ENCODE measurements at places on chromosomes 3 and 15.

DNA sequence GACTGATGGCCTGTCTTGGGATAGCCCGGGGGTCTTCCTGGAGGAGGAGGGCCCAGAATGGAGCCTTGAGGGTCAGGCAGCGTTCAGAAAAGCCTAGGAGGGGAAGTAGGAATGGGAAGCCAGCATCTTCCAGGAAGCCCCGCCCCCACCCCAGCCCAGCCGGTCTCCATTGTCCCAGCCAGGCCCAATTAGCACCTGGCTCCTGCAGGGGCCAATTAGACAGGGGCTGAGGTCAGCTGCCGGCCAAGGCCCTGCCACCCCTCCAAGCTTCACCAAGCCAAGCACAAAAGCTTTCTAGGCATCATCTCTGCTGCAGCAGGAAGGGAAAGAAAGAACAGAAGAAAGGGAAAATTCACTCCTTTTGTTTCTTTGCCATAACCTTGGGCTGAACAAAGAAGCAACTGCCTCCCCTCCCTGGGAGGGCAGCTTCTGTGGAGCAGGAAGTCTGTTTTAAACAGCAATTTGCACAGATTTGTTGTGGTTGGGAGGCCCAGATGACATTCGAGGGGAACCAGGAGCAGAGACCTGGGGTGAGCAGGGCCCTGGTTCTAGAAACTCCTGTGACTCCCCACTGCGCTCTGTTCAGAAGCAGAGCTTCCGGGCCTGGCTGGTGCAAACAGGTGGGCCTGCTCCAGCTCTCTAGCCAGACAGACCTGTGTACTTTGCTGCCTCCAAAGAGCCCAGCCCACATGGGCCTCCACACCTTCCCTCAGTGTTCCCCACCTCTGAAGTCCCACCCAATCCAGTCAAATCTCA is 47.7 kb downstream of the CYP11A1 start:
- no peak for DNase-seq

GRCh38 chr15:42284551-42284950 is 11.3 kb upstream of the TMEM87A start:
- no peak for DNase-seq

DNA sequence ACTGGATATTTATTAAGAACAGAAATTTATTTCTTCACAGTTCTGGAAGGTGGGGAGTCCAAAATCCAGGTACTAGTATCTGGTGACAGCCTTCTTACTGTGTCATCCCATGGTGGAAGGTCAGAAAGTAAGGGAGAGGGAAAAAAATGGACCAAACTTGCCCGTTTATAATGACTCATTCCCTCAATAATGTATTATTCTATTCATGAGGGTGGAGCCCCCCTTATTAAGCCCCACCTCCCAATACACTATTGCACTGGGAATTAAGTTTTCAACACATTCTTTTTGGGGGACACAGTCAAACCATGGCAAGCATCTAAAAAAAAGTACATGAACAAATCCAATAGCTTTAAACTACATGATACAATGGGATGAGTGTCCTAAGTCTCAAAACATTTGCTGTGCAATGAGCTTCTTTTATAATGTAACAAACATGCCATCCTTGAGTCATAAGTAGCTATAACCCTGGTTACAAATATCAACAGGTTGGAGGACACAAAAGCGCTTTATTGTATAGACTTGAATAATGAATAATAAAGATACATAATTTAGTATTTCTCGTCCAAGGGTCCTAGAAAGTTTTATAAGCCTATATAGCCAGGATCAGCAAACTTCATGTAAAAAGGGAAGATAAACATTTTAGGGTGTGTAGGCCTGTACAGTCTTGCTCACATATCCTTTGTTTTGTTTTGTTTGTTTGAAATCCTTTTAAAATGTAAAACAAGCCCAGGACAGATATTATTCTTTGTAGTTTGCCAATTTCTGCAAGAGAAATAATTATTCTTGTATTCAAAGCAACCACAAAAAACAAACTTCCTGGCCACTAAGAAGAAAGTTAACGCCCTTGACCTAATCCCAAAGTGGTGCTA is 160.6 kb upstream of the RAP2B start:
- no peak for DNase-seq

- peak; percentile 66 for DNase-seq
These were observed 10.6 kb downstream of the TPM1 start for GRCh38 chr15:63052961-63053698.

- DNase-seq, result no peak
These were observed 44.0 kb downstream of the ANAPC13 start for GRCh38 chr3:134441821-134442220.

- peak; percentile 40 for DNase-seq
These were observed 84.1 kb upstream of the PRR23E start for GRCh38 chr3:127108796-127109195.

GRCh38 chr15:70494852-70495571 is 268.3 kb downstream of the UACA start:
- no peak for DNase-seq

GRCh38 chr3:130255442-130255841 is 90.0 kb upstream of the COL6A5 start:
- DNase-seq, result no peak

DNA sequence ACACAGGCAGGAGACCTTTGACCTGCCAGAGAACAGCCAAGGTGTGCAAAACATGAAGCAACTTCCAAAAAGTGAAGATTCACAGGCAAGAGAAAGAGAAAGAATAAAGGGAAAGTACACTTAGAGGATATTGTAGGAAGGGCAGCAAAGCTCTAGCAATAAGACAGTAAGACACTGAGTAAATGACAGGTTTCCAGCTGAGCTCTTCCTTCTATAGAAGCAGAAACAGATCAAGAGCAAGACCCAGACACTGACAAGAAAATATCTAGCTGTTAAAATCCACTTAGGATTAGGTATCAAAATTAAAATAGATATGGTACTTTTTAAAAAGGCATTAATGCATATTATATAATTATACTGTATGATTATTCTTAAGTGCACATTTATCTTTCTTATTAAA is 333.4 kb downstream of the RAP2B start:
- no peak for DNase-seq

- DNase-seq, result no peak
These were observed 38.9 kb upstream of the CLRN1 start for GRCh38 chr3:151011427-151011826.

DNA sequence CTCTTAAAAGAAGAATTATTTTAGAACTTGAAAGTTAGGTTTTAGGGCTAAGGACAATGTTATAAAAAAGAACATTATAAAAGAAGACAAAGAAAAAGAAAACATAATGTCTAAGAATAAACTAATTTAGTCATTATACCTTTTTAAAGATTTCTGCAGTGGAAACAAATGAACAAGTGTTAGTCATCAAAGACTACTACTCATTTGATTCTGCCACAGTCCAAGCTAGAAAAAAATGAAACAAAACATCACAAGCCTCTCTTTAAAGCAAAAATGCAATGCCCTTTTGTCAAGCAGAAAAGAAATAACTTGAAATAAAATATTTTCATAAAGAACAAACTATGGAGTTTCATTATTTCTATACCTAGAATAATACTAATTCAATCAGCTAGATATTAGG is 102.0 kb downstream of the TBC1D5 start:
- DNase-seq, result no peak
